Activated naive CD4-positive, alpha-beta T cell treated with anti-CD3 and anti-CD28 coated beads, Interleukin-2, amount 50 U/mL, for 72 hours (primary cell): ENCODE measurements at places on chromosomes 12 and 14. TPM values are rescaled to one million over a fixed set of nuclear protein-coding genes. Genes with fewer than 3 reads are reported as not detected.

- DNase-seq: no peak
Observed at GRCh38 chr12:112188130-112188830, 62.9 kb downstream of the TRAFD1 start.

GRCh38 chr14:103569408-103569807 lies 6.6 kb downstream of the COA8 start:
- no peak for DNase-seq

DNA sequence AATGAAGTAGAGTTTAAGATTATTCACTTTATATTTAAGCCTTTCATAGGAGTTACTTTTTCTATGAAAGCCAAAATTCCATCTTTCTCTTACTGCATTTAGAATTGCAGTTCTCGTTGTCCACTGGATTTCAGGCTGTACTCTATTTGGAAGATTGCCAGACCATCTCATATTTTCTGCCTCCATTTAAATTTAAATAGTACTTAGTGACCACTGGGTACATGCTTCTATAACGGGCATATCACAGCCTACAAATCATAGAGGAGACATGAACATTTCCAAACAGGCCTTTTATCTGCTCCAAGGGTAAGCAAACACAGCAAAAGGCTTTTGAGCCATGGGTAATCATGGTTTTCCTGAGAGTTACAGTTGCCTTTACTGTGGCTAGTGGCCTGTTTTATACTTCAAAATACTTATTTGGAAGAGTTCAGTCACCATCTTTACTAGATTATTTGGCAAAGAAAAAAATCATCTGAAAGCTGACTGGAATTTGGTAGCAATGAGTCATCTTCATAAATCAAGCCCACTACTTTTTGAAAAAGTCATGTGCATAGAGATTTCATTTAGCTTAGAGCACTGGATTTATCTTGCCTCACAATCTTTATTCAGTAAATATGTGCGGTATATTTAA lies 15.7 kb downstream of the ANO6 start:
- DNase-seq: no peak

TSPAN8 gene
- not detected for total RNA-seq
